Liver (tissue), 10 donors: ENCODE measurements at places on chromosomes 7 and 10. TPM values are rescaled to one million over a fixed set of nuclear protein-coding genes. Genes with fewer than 3 reads are reported as not detected.

GRCh38 chr10:72134785-72135767, 46.7 kb upstream of the SPOCK2 start:
- H3K27me3 ChIP-seq = no peaks in the 10 kb centered on the region
- no peaks in the 10 kb centered on the region for H3K36me3 ChIP-seq
- DNase-seq = no peak
- H3K27ac ChIP-seq = no peak overlapping the region

DNA sequence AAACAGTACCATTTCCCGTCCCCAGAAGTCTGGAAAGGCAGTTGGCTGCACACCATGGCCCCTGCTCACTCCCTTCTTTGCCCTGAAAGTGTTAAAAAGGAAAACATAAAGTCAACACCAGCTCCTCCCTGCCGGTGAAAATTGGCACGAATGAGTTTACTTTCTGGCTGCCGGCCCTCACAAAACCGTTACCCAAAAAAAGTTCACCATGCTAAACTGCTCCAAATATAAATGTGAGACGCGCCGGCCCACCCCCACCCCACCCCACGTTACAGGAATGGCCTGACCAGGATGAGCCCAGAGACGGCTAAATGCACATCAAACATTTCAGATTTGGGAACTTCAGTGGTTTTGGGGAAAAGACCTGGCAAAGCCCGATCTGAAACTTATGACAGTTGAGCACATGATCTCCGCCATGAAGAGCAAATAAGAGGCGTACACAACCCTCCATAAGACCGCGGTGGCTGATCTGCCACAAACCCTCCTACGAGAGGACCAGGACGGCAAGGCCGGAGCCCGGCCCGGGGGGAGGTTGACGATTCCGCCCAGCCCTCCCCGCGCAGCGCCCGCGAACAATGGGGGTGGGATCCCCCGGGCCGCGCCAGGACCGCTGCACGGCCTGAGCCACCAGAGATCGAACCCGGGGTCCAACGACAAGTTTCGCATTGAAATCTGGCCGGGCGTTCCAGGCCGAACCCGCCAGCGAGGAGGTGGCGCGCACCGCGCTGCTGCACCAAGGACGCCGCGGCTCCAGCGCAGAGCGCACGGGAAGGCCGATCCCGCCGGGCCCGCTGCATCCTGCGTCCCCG, 952 bp downstream of the DIP2C start:
- no peaks in the 10 kb centered on the region for H3K36me3 ChIP-seq
- DNase-seq = peak; percentile 49
- peak overlapping the region; percentile 79 for H3K4me3 ChIP-seq
- peak overlapping the region; percentile 86 for H3K27ac ChIP-seq
- H3K4me1 ChIP-seq = peaks cover 3% of the 10 kb centered on the region

DNA sequence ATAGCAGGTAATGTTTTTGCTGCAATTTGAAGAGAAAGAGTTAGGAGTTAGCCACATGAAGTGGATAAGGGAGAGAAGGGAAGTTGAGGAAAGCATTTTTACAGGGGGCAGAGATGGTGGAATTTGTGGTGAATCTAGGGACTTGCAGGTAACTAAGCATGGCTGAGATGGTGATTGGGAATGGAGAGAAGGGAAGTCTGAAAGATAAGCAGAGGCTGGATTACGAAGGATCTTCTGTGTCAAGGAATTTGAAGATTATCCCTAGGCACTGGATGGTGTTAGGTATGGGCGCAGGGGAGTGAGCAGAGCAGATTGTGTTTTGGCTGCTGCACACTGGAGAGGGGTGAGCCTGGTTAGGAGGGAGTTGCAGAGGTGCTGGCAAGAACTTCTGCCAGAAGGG, 25.3 kb downstream of the ZRANB1 start:
- no peaks in the 10 kb centered on the region for H3K4me1 ChIP-seq
- no peak for DNase-seq
- peaks cover 3% of the 10 kb centered on the region for H3K36me3 ChIP-seq
- H3K4me3 ChIP-seq = no peak overlapping the region
- H3K27me3 ChIP-seq = no peaks in the 10 kb centered on the region

Gene CC2D2B
- 0.10 TPM for polyA plus RNA-seq

GRCh38 chr7:30090111-30090510, 44.7 kb upstream of the MTURN start:
- H3K36me3 ChIP-seq = no peaks in the 10 kb centered on the region
- no peak for DNase-seq
- no peaks in the 10 kb centered on the region for H3K4me1 ChIP-seq
- H3K27me3 ChIP-seq = no peaks in the 10 kb centered on the region
- H3K27ac ChIP-seq = no peak overlapping the region

Gene MMRN2
- polyA plus RNA-seq = 6.2 TPM

GRCh38 chr10:133039107-133039802, 48.5 kb upstream of the ADGRA1 start:
- no peaks in the 10 kb centered on the region for H3K36me3 ChIP-seq
- no peaks in the 10 kb centered on the region for H3K4me1 ChIP-seq
- H3K27ac ChIP-seq = no peak overlapping the region

- peaks cover 2% of the 10 kb centered on the region for H3K4me1 ChIP-seq
- H3K36me3 ChIP-seq = peaks cover 3% of the 10 kb centered on the region
- no peak for DNase-seq
- no peak overlapping the region for H3K27ac ChIP-seq
- no peak overlapping the region for H3K4me3 ChIP-seq
Observed at GRCh38 chr10:50453940-50454339, 169.8 kb downstream of the SGMS1 start.

- H3K36me3 ChIP-seq = peaks cover 3% of the 10 kb centered on the region
- H3K4me3 ChIP-seq = peak within 1 kb of the TSS; percentile 71
- peaks cover 4% of the 10 kb centered on the region for H3K4me1 ChIP-seq
- no peaks in the 10 kb centered on the region for H3K27me3 ChIP-seq
Observed at GRCh38 chr10:100081075-100082001, at the start of gene CPN1. CPN1 (minus strand) TSS chr10:100081869; CDS start chr10:100081625, 244 bp downstream.

- no peak for DNase-seq
- H3K4me3 ChIP-seq = no peak overlapping the region
- no peak overlapping the region for H3K27ac ChIP-seq
- H3K36me3 ChIP-seq = no peaks in the 10 kb centered on the region
- no peaks in the 10 kb centered on the region for H3K4me1 ChIP-seq
Observed at GRCh38 chr7:95028683-95029082, 121.3 kb downstream of the PPP1R9A start.

DNA sequence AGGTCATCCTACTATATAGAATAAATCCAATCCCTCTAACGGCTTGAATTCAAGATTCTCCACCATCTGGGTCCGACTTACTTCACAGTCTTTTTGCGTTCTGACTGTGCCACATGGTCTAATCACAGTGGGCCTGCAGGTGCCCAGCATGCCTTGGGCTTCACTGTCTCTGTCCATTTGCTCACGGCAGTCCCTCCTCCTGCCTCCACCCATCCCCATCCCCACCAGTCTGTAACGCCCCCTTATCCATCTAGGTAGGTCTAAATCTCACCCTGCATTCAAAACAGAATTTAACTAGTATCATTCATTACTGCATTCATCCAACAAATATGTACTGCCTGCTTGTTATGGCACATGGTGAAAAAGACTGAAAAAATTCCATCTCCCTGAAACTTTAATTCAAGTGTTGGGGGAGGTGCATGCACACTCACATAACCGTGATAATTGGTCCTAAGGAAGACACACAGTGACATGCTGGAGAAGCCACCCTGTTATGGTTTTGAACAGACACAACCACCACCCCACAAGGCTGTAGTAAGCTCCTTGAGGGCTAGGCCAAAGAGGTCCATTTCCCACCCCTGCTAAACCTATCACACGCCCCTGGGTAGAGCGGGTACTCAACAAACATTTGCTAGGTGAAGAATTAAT, 24.2 kb downstream of the SORBS1 start:
- no peak overlapping the region for H3K4me3 ChIP-seq
- H3K27ac ChIP-seq = no peak overlapping the region
- no peaks in the 10 kb centered on the region for H3K36me3 ChIP-seq
- peaks cover 29% of the 10 kb centered on the region for H3K4me1 ChIP-seq
- DNase-seq = no peak

- peaks cover 34% of the 10 kb centered on the region for H3K4me1 ChIP-seq
- no peak for DNase-seq
- peak overlapping the region; percentile 81 for H3K4me3 ChIP-seq
- no peaks in the 10 kb centered on the region for H3K36me3 ChIP-seq
- peak overlapping the region; percentile 97 for H3K27ac ChIP-seq
Observed at GRCh38 chr7:55021053-55021452, 2.2 kb downstream of the EGFR start.

DNA sequence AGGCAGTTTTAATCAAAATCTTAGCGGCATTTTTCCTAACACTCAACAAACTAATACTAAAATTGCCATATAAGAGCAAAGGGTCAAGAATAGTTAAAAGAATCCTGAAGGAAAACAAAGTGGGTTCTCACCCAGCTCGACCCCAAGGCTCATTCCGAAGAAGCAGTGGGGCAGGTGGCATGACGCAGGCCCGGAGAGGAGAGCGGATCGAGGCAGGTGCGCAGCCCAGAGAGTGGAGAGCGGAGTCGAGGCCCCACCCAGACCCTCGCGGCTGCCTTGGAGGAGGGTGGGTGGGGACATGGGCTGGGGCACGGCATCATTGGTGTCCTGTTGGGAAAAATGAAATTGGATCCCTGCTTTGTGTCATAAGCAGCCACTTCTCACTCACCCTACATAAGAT, 109.8 kb downstream of the INPP5A start:
- no peak overlapping the region for H3K27ac ChIP-seq
- H3K4me1 ChIP-seq = no peaks in the 10 kb centered on the region
- no peaks in the 10 kb centered on the region for H3K36me3 ChIP-seq
- no peak overlapping the region for H3K4me3 ChIP-seq
- no peaks in the 10 kb centered on the region for H3K27me3 ChIP-seq

DNA sequence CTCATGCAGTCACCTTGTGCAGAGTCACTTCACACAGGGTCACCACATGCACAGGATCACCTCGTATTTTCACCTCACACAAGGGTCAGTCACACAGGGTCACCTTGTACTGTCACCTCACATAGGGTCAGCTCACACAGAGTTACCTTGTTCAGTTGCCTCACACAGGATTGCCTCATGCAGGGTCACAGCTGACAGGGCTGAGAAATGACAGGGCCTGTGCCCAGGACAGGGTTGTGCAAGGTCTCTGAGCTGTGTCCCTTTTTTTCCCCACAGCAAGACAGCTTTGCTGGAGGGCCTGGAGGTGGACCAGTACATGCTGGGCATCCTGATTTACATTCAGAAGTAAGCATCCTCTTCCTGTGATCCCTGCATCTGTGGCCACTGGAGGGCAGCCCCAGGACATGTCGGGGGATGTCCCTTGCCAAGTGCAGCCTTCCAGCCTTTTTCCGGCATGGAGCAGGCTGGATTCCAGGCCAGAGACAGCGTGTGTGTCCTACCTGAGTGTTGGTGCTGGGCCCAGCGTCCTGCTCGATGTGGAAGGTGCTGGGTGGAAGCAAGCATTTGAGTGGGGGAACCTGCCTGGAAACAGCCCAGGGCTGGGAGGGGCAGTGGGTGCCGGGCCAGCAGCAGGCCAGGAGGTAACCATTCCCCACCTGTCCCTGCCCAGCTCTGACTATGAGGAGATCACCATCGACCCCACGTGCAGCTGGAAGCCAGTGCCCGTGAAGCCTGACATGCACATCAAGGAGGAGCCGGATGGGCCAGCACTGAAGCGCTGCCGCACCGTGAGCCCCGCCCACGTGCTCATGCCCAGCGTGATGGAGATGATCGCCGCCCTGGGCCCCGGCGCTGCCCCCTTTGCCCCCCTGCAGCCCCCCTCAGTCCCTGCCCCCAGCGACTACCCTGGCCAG, 16.3 kb downstream of the ZMIZ2 start:
- no peaks in the 10 kb centered on the region for H3K27me3 ChIP-seq
- H3K27ac ChIP-seq = peak overlapping the region; percentile 57
- peaks cover 65% of the 10 kb centered on the region for H3K36me3 ChIP-seq
- no peak overlapping the region for H3K4me3 ChIP-seq

DNA sequence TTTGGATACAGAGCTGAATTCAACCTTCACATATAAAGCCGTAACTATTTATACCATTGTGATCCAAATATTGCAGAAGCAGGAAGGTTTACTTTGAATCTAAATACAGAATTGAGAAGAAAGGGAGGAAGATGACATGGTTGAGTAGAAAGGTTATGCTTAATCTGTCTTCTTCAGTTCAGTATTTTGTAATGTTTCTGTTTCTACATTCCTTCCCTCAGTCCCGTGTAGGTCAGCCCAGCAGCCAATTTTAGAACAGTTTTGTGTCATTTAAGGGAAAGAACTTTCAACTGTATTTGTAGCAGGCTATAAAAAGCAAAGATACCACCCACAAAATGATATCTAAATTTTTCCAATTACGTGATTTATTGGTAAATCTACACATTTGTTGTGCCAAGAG, 97.4 kb downstream of the CPED1 start:
- H3K4me1 ChIP-seq = peaks cover 4% of the 10 kb centered on the region
- no peaks in the 10 kb centered on the region for H3K27me3 ChIP-seq
- H3K4me3 ChIP-seq = no peak overlapping the region
- H3K27ac ChIP-seq = no peak overlapping the region

Gene THNSL1
- polyA plus RNA-seq = 7.5 TPM

Gene SLC16A12
- 0.38 TPM for polyA plus RNA-seq

Gene SLC26A3
- polyA plus RNA-seq = 0.09 TPM

DNA sequence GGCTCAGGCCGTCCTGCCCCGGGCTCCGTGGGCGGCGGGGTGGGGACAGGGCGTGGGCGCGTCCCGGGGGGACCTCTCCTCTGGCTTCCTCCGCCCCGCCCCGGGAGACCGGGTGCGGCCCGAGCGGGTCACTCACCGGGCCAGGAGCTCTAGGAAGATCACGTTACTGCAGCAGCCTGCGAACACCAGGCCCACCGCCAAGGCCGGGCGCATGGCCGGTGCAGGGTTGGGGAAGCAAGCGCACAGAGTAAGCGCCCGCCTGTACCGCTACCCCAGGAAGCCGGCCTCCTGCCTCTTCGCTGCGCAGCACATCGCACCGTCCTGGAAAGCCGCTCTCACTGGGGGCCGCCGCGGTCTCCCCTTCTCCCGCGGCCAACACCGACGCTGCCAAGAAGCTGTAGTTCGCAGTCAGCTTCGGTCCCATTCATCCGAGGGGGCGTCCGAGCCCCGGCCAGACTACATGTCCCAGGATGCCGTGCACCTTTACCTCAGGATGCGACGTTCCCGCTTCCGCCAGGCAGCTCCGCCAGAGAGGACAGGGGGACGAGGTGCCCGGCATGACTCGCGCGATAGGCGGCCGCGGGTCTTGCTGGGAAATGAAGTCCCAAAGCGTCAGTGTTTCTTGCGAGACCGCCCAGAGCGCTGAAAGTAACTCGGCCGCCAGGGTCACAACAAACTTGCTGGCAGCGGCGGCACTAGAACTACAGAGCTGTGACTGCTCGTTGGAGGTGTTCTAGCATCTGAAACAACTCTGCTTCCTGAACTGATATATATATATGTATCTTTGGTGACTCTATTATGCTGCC, at the start of gene SLC35B4:
SLC35B4 (minus strand) TSS at position 392 of the 806 bp plus-strand sequence; CDS start at position 213, 179 bp downstream.
- no peaks in the 10 kb centered on the region for H3K36me3 ChIP-seq
- H3K4me3 ChIP-seq = peak within 1 kb of the TSS; percentile 90
